Fibroblast of skin of left biceps (primary cell): ENCODE measurements at places on chromosomes 3 and 15.
A peak's percentile ranks its signal among the peaks of the same experiment; 100 is the strongest.

- no peak for DNase-seq
Observed at GRCh38 chr3:126381966-126382365, 12.7 kb upstream of the CFAP100 start.

DNA sequence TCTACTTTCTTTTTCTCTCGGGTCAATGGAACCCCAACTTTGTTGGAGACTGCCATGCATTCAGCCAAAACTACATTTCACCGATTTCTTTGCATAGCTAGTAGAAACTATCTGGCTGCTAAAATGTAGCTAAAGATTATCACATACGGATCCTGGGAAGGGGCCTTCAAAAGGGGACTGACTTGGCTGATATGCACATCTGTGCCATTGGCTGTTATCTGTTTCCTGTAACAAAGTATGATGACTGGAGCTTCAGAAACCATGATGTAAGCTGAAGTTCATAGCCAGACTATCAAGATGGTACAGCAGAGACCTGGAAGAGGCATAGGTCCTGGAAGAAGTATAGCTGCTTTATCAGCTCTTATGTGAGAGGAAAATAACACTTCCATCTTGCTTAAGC, 179.1 kb downstream of the NSUN3 start:
- DNase-seq = no peak

- no peak for DNase-seq
Observed at GRCh38 chr3:190617185-190617584, 103.3 kb downstream of the IL1RAP start.

GRCh38 chr3:67646586-67647234, 7.7 kb downstream of the SUCLG2 start:
- no peak for DNase-seq

GRCh38 chr3:170226426-170226960, 4.3 kb downstream of the PRKCI start:
- peak; percentile 17 for DNase-seq

DNA sequence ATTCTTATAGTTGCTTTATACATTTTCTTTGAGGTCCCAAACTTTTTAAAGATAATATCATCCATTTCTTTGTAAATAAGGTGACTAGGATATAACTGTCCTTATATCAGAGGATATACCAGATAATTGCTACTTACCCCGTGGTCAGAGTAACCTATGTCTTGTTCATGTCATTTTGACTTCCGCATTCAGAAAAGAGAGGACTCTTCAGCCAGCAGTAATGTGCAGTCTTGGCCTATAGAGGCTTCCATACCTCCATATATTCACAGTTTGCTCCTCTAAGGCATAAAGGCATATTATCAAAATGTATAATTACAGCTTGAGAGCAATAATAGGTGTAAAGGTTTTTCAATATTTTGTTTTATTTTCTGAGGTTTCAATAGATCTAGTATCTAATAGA, 38.5 kb downstream of the EPHA6 start:
- DNase-seq = no peak
